Esophagus squamous epithelium (tissue), 5 donors: ENCODE measurements at places on chromosomes 7 and 10.

- DNase-seq, result no peak
Observed at GRCh38 chr10:111545861-111546605, 469.2 kb downstream of the ADRA2A start.

DNA sequence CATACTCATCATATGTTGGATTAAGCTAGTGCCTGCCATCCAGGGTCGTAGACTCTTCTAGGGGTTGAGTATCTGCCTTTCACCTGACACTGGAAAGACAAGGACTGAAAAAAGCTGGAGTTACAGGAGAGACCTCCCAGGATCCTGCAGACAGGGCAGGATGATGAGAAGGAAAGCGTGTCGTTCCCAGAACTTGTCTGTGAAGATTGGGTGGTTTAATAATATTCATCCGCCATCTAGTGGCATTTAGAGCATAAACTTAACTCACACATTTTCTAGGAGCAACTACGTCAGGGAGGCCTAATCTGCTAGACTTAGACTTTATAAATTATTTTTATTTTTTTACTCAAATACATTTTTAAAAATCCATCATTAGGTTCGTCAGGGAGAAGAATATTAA, 59.6 kb downstream of the ADRB1 start:
- no peak for DNase-seq

GRCh38 chr7:130918129-130919052, 184.4 kb upstream of the KLF14 start:
- DNase-seq, result no peak

GRCh38 chr7:152871005-152871677, 111.6 kb downstream of the ACTR3B start:
- DNase-seq, result no peak

DNA sequence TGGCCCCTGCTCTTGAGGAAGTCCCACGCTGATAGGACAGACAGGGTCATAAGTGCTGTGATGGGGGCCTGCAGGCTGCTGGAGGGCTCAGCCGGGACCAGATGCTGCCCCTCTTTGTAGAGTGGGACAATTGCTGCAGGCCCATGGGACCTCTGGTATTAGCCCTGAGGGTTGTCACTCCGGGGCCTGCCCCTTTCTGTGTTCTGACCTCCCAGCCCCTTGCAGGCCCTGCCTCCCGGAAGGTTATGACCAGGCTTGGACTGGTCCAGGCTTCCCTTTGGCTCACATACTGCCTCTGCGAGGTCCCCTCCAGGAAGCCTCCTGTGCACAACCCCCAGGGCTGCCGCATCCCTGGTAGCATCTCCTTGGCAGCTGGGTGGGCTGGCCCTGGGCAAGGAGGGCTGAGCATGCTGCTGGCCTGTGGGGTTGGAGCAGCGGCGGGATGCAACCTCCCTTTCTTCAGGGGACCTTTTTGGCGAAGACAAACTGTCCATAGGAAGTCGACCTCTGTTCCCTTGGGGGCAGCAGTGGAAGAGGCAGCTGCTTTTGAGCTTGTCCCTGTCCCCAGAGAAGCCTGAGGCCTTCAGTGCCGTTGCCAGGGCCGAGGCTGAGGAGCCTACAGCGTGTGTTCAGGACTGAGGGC, 8.8 kb downstream of the LIMK1 start:
- DNase-seq, result no peak

GRCh38 chr10:24207781-24208611, 942 bp upstream of the KIAA1217 start:
- DNase-seq, result no peak
